ENCODE measurements at places on chromosomes 4 and X.
A peak's percentile ranks its signal among the peaks of the same experiment; 100 is the strongest.

DNA sequence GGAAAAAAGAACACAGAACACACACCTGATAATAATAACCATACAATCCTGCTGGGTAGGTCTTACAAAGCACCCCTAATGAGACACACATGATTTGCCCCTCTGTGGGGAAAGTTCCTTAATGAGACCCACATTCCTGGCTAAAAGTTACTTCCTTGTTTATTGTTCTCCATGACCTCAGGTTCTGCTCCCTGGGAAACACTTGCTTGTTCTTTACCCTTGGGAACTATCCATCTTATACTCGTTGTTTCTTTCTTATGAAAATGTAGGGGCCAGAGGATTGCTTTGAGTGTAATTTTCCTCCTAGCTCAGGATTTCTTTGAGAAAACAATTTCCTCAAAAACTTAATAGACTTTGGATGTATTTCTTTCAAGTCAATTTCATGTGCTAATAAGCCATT is 52.1 kb upstream of the PCDH10 start:
- DNase-seq, result no peak
- no peaks in the 10 kb centered on the region for H3K4me1 ChIP-seq
- no peaks in the 10 kb centered on the region for H3K36me3 ChIP-seq
- H3K27ac ChIP-seq, result no peak overlapping the region
- no peaks in the 10 kb centered on the region for H3K27me3 ChIP-seq
- H3K4me3 ChIP-seq, result no peak overlapping the region

- no peaks in the 10 kb centered on the region for H3K4me1 ChIP-seq
- H3K4me3 ChIP-seq, result no peak overlapping the region
- H3K27ac ChIP-seq, result no peak overlapping the region
- H3K36me3 ChIP-seq, result no peaks in the 10 kb centered on the region
- no peak for DNase-seq
Observed at GRCh38 chr4:38818441-38818976, 13.9 kb upstream of the TLR1 start.

DNA sequence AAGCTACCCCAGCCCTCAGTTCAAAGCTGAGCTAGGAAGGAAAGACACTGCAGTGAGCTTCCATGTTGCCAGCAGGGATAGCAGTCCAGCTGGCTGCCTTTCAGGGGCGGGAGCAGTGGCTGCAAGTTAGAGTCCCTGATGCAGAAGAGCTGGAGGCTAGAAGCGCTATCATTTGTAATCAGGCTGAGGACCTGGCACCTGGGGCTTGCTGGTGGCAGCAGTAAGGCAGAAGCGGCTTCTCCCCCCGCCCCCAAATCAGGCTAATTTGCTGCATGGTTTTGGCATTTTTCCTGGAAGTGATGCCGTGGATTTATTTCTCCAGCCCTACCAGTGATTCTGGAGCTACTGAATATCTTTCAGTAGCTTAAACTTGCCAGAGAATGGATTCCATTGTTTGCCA is 203.3 kb downstream of the CLCN4 start:
- no peaks in the 10 kb centered on the region for H3K27me3 ChIP-seq
- H3K4me1 ChIP-seq, result peaks cover 7% of the 10 kb centered on the region
- H3K27ac ChIP-seq, result no peak overlapping the region
- no peaks in the 10 kb centered on the region for H3K36me3 ChIP-seq
- peak; percentile 18 for DNase-seq
- H3K4me3 ChIP-seq, result no peak overlapping the region

- no peak for DNase-seq
- no peaks in the 10 kb centered on the region for H3K36me3 ChIP-seq
- no peaks in the 10 kb centered on the region for H3K27me3 ChIP-seq
- no peaks in the 10 kb centered on the region for H3K4me1 ChIP-seq
- no peak overlapping the region for H3K4me3 ChIP-seq
Observed at GRCh38 chr4:26307037-26307800, 13.6 kb upstream of the RBPJ start.

GRCh38 chr4:184100297-184100885 is 117.3 kb downstream of the ENPP6 start:
- H3K36me3 ChIP-seq, result no peaks in the 10 kb centered on the region
- no peaks in the 10 kb centered on the region for H3K4me1 ChIP-seq
- no peak overlapping the region for H3K4me3 ChIP-seq

- no peaks in the 10 kb centered on the region for H3K27me3 ChIP-seq
- no peak overlapping the region for H3K4me3 ChIP-seq
- peak; percentile 3 for DNase-seq
- H3K36me3 ChIP-seq, result no peaks in the 10 kb centered on the region
Observed at GRCh38 chr4:27692158-27692557, 831.5 kb downstream of the STIM2 start.

DNA sequence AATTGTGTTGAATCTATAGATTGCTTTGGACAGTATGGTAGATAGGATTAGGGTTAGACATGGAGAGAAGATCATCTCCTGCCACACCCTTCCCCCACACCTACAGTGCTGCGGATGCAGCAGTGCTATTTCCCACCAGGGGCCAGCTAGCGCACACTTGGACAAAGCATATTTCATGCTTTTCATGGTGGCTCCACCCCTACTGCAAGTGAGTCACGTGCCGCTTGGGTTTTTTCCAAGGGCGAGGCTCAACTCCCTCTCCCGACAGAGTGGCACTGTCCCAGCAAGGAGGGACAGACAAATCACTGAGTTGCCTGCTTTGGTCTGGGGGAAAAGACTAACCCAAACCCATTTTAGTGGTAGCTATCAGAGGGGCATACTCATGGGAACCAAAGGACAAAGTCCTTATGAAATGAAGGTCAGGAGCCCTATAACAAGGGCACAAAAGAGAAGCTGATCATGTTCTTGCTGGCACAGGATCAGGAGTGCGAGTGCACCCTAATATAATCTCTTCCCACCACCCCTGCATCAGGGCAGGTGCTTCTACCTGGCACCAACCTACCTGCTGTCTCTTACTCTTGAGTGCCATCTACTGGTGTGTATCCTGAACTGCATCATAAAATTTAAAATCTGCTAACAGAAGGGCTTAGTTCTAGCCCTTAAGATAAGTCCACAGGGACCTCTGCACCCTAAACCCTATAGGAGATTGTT is 55.1 kb upstream of the PGAM4 start:
- H3K27ac ChIP-seq, result no peak overlapping the region
- H3K4me1 ChIP-seq, result no peaks in the 10 kb centered on the region
- no peaks in the 10 kb centered on the region for H3K27me3 ChIP-seq
- H3K4me3 ChIP-seq, result no peak overlapping the region
- DNase-seq, result no peak

- H3K4me3 ChIP-seq, result no peak overlapping the region
- no peak for DNase-seq
- H3K27ac ChIP-seq, result no peak overlapping the region
Observed at GRCh38 chrX:115535421-115535820, 25.6 kb upstream of the PLS3 start.

DNA sequence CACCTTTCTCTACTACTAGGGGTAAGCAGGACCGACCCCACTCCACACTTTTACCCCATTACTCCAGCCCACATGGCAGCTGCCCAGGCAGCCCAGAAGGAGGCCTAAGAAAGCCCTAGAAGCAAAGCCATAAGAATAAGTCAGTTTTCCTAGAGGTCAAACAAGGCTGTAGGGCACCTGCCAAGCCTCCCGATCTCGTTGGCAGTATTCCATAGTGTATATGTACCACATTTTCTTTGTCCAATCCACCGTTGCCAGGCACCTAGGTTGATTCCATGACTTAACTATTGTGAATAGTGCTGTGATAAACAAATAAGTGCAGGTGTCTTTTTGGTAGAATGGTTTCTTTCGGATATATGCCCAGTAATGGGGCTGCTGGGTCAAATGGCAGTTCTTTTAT is 54.2 kb downstream of the RHOXF2B start:
- no peak for DNase-seq
- H3K4me3 ChIP-seq, result no peak overlapping the region
- H3K27me3 ChIP-seq, result no peaks in the 10 kb centered on the region
